NCI-H1092 (cell line): ENCODE measurements at places on chromosomes 4 and X.

GRCh38 chrX:56788717-56789122 lies 59.7 kb downstream of the NBDY start:
- no peak for DNase-seq

DNA sequence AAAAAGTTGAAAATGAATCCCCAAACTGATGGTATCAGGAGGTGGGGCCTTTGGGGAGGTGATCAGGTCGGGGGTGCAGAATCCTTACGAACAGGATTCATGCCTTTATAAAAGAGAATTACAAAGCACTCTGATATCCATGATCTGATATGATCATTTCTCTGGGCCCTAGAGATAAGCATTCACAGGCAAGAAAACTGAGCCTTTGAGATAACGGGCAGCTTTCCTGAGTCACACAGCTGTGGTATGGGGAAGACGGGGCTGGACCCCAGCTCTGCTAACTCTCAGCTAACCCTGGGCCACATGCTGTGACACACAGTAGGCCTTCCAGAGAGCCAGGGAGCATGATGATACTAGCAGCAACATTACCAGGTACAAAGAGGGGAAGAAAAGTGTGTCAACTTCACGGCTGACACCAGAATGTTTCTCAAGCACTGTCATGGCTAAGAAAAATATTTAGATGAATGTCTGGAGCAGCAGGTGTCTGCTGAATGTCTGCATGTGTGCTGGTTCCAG lies 85.1 kb downstream of the SLC2A9 start:
- no peak for DNase-seq

DNA sequence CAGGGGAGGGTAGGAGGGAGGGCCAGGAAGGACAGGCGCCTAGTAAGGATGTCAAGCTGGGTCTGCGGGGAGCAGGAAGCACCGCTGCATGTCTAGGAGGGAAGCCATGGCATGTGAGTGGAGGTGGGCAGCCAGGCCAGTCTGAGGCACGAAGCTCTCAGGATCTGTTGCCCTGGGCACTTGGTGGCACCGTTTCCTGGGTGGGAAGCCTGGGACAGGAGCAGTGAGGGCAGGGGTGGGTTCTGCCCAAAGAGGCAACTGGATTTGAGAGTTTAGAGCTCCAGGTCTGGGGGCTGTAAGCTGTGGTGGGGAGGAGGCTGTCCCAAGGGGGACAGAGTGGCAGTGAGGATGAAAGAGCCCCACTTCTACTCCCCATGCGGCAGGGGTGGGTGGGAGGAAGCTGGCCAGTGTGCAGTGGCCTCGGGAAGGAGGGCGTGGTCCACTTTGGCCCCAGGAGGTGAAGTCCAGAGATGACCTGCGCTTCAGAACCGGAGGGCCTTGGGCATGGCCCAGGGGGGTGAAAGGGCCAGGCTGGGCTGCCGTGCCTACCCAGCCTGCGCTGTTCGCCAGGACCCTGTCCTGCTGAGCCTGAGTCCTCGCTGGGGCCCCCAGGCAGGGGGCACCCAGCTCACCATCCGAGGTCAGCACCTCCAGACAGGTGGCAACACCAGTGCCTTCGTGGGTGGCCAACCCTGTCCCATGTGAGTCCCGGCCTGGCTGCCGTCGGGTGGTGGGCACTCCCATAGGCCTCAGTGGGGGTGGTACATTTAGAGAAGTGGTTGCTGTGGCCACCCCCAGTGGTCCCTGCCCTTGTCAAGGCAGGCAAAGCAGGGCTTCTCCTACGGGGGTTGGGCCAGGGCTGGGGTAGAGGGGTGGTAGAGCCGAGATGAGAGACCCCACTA lies 8.3 kb upstream of the SRPK3 start:
- no peak for DNase-seq

- no peak for DNase-seq
These were observed 220.3 kb downstream of the PTTG2 start for GRCh38 chr4:38180456-38180855.

GRCh38 chr4:24108567-24108966 lies 218.7 kb upstream of the PPARGC1A start:
- no peak for DNase-seq

GRCh38 chrX:138648568-138648967 lies 62.9 kb downstream of the FGF13 start:
- DNase-seq = no peak

- DNase-seq = no peak
These were observed 74.2 kb upstream of the DMD start for GRCh38 chrX:33285550-33285949.

- DNase-seq = no peak
These were observed 220.7 kb downstream of the ANTXR2 start for GRCh38 chr4:79852305-79852730.

GRCh38 chr4:171308661-171309060 lies 504.5 kb upstream of the GALNTL6 start:
- DNase-seq = no peak

GRCh38 chr4:3360777-3361176 lies 68.0 kb downstream of the RGS12 start:
- no peak for DNase-seq

- DNase-seq = no peak
These were observed 5.6 kb downstream of the PCDH10 start for GRCh38 chr4:133154725-133155124.

DNA sequence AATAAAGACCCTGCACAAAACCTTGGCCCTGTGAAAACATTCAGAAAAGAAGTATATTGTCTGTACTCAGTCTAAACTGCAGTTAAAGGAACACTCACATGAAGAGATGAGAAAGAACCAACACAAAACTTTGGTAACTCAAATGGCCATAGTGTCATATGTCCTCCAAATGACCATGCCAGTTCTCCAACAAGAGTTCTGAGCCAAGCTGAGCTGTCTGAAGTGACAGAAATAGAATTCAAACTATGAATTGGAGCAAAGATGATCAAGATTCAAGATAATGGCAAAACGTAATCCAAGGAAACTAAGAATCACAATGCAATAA lies 739.3 kb upstream of the NDST4 start:
- DNase-seq = no peak

- no peak for DNase-seq
These were observed 36.3 kb downstream of the SULT1E1 start for GRCh38 chr4:69823481-69824186.

- DNase-seq = no peak
These were observed 11.9 kb upstream of the MAOA start for GRCh38 chrX:43644124-43644701.

GRCh38 chr4:119125931-119126330 lies 9.7 kb upstream of the MYOZ2 start:
- no peak for DNase-seq

DNA sequence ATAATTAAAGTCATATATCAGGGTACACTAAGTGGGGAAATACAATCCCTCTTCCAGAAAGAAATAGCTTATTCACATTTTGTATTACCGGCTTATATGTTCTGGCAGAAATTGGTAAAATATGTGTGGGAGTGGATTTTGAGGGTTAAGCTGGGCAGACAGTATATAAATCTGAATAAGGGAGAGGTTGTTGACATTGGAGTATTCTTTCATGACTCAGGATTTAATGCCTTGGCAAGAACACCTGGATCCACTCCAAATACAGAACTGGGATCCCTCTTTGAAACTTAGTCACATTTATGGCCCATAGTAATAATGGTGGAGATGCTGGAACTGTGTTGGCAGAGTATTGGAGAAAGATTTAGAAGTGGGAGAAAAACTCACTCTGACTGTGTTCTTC lies 54.3 kb upstream of the TET2 start:
- no peak for DNase-seq

DNA sequence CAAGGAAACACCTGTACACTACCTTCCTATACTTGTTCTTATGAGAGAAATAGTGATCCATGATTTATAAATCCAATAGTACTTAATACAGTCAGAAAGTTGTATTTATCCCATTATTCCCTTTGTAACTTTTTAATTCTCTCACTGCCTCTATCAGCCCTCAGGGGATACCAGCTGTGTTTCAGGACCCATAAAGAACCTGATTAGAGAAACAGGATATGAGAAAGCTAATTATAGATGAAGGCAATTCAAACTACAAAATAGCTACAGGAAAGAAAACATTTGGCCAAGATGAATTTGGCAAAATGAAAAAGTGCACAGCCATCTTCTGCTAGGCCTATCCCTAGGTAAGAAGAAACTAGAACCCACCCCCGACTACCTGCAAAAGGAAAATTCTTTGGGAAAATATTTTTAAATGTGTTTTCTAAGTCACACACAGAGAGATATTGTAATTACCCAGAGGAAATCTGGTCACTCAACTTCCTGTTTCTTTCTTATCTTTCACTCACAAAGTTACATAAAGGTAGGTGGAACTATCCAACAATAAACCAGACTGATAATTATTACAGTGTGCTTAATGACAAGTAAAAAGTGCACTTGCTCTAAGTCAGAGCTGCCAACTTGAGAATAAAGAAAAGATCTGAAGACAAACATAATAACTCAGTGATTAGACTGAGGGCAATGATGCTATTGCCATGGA lies 836.5 kb upstream of the HTR2C start:
- DNase-seq = no peak

DNA sequence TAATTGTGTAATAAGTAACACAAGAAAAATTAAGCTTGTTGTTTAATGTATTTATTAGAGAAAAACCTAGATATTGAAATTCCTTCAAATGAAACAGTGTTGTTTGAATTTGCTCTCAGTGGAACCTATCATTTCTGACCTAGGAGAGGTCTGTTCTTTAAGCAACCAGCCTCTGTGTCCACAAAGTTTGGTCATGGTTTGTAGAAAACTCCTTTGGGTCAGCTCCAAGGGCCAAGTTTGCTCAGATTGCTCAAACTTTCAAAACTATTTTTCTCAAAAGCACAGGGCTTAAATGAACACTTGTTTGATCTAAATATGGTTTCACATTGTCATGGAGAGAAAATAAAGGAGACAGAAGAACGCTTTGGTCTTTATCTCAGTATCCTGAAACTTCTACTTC lies 29.6 kb upstream of the RPL34 start:
- no peak for DNase-seq

DNA sequence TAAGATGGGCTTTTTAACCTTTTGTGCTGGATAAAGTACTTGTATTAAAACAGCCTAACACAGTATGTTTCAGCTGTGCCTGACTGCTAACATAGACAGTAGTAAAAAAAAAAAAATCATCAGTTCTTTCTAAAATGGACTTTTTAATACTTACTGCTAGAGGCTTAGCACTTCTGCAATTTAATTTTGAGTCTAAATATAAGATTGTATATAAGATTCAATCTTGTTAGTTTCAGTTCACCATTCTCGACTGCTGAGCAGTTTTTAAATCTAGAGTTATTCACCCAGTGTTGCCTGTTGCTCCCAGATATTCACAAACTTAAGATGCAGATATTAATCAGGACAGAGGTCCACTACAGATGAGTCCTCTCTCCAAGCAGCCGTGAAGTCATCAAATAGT lies 6.8 kb downstream of the PLA2G12A start:
- DNase-seq = no peak

- no peak for DNase-seq
These were observed 190.2 kb upstream of the CPEB2 start for GRCh38 chr4:14812101-14812500.

DNA sequence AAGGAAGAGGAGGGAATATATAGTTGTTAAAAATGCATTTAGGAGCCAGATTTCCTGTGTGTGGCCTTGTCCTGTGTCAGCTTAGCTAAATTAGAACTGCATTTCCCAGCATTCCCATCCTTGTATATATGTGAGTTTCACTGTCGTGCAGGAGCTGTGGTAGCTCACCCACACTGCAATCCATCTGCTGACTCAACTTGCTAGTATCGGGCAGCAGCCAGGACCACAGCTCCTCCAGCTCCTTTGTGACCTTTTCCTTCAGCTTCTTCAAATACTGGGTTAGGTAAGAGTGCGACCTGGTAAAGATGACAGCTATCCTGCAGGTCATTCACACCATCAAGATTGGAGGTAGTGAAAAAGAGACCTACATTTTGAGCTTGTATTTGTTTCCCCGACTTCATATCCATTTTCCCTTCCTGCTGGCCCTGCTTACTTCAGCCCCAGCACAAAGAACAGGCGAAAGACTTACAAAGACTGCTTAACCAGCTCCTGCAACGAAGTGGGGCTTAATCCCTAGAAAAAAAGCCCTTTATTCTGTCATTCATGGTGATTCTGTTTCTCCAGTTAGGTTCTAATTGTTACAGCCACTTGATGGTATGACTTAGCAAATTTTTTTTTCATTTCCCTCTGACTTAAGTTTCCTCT lies 11.4 kb downstream of the ASIC5 start:
- no peak for DNase-seq

GRCh38 chrX:118679290-118679689 lies 48.1 kb upstream of the IL13RA1 start:
- DNase-seq = no peak

- no peak for DNase-seq
These were observed 65.3 kb downstream of the RHOH start for GRCh38 chr4:40262077-40262528.

DNA sequence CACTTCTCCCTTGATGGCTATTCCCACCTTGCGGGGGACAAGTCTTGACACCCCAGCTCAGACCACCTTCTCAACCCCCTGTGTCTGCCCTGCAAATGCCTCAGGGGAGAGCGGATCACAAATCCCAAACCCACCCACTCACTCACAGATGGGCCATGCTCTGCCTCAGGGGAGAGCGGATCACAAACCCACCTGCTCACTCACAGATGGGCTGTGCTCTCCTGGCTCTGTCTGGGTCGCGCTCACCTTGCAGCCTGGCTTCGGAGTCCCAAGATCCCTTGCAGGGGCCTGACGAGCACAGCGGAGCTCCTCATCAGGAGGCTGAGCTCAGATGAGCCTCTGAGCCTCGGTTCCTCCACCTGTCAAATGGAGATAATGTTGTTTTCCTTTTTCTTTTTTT lies 38.6 kb downstream of the HTRA3 start:
- no peak for DNase-seq

DNA sequence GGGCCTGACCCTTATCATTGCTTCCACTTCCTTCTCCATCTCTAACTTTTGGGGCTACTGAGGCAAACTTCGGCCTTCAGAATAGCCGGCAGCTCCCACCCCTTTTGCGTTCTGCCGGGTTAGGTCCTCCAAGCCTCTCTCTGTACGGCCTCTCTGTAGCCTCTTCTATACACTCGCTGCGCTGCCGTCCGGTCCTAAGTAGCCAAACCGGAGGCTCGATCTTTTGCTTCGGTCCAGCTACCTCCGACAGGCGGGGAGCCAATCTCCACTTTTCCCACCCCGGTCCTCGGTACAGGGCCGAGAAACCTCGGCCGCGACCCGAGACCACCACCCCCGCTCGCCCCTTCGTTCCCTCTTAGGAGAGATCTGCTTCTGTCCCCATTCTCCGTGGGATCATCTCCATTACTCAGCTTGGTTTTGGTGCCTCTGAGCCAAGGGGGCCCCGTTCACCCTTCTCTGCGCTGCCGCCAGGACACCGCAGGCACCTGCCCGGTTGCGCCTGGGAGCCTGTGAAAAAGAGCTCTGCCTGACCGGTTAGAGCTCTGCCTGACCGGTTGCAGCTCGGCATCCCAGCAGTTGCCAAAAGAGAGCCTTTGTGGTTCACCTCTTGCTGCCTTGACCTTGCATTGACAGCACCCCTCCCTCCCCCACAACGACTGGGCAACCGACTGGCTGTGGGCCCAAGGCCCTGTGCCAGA lies 1.0 kb upstream of the HTR2C start:
- no peak for DNase-seq
